Activated T-cell treated with anti-CD3 and anti-CD28 coated beads, Interleukin-2, amount 50 U/mL, for 72 hours (primary cell): ENCODE measurements at places on chromosomes 11 and 22.
A peak's percentile ranks its signal among the peaks of the same experiment; 100 is the strongest.

GRCh38 chr11:72497731-72498130 lies 63.4 kb upstream of the CLPB start:
- no peak overlapping the region for H3K4me3 ChIP-seq
- H3K4me1 ChIP-seq, result peaks cover 7% of the 10 kb centered on the region
- no peak overlapping the region for H3K27ac ChIP-seq

DNA sequence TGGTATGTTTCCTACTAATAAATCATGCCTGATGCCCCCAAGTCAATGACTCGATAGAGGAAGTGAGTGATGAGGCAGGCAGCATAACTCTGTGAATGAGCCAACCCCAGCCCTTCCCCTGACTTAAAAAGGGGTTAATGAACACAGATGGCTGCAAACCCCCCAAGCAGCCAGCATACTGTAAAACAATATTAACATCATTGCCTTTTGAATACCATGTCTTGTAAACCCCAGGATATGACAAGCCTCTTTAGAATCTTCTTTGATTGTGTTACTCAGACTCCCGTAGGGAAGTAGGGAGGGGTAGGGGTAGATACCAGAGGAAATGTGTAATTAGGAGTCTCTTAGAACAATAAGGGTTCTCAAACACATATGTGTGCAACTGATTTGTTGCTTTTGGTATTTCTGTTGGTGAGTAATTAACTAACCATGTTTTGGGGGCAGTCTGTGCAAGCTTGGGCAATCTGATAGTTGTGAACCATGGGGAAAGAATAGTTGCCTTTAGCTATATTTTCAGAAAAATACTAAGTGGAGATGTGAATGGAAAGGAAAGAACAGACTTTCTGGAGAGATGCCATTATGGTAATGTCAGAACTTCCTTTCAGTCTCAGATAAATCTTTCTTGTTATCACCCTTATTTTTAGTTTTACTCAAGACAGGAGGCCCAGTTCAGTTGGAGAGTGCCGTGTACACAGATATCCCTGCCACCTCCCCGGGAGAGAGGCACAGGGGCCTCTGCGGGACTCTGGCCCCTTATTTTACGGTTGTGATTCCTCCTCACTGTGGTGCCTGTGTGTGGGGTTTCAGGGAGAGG lies 701.8 kb downstream of the NTM start:
- H3K27ac ChIP-seq, result no peak overlapping the region
- no peaks in the 10 kb centered on the region for H3K4me1 ChIP-seq
- no peak overlapping the region for H3K4me3 ChIP-seq
- H3K27me3 ChIP-seq, result no peaks in the 10 kb centered on the region
- no peak for DNase-seq
- H3K36me3 ChIP-seq, result peaks cover 4% of the 10 kb centered on the region

GRCh38 chr11:120109531-120109930 lies 28.4 kb downstream of the TRIM29 start:
- no peaks in the 10 kb centered on the region for H3K4me1 ChIP-seq
- peaks cover 14% of the 10 kb centered on the region for H3K27me3 ChIP-seq
- DNase-seq, result no peak
- H3K27ac ChIP-seq, result no peak overlapping the region

GRCh38 chr11:25615069-25615468 lies 716.9 kb upstream of the ANO3 start:
- DNase-seq, result no peak
- H3K4me1 ChIP-seq, result no peaks in the 10 kb centered on the region
- no peak overlapping the region for H3K27ac ChIP-seq
- no peaks in the 10 kb centered on the region for H3K27me3 ChIP-seq

DNA sequence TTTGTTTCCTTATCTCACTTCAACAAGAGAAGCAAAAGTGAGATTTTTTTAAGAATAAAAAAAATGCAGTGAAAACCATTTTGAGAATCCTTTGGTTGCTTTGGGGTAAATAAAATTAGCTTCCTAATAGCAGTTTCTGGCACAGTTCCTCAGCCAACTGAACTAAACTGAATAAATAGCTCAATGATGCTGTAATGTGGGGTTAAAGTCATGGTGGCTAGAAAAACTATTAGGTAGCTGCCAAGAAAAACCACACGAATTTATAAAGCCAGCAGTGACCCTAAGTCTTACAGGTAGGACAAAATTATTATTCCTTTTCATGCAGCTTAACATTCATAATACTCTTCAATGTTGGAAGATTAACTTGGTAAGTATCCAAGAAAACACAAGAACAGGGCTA lies 142.4 kb downstream of the APIP start:
- no peak overlapping the region for H3K4me3 ChIP-seq
- peaks cover 39% of the 10 kb centered on the region for H3K27me3 ChIP-seq
- H3K4me1 ChIP-seq, result no peaks in the 10 kb centered on the region
- no peak for DNase-seq

- no peak overlapping the region for H3K27ac ChIP-seq
- H3K4me1 ChIP-seq, result peaks cover 13% of the 10 kb centered on the region
- H3K27me3 ChIP-seq, result peaks cover 39% of the 10 kb centered on the region
- H3K4me3 ChIP-seq, result peak overlapping the region; percentile 68
- H3K36me3 ChIP-seq, result no peaks in the 10 kb centered on the region
- DNase-seq, result peak; percentile 57
Observed at GRCh38 chr22:39994041-39994565, 651 bp upstream of the FAM83F start.

DNA sequence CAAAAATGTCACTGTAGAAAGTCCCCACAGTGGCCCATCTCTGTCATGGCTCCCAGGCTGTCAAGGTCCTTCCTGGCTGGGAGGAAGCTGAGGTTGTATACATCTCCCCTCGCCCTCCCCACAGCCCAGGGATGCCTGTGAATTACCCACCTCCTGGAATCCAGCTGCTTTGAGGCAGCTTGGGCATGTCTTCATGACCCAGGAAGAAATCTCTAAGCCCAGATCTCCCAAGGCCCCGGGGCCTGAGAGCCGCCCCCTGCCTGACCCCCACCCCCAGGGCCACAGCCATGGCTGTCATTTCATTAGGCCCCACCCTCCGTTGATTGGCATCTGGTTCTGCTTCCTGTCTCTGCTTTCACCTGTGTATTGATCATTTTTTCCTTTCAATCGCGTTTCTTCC lies 207.5 kb downstream of the TBC1D22A start:
- H3K4me3 ChIP-seq, result peak overlapping the region; percentile 15
- peak; percentile 4 for DNase-seq
- H3K27ac ChIP-seq, result peak overlapping the region; percentile 6

GRCh38 chr22:22894740-22895731 lies 7.4 kb downstream of the IGLL5 start:
- H3K4me3 ChIP-seq, result no peak overlapping the region
- H3K36me3 ChIP-seq, result no peaks in the 10 kb centered on the region
- H3K27me3 ChIP-seq, result peaks cover 30% of the 10 kb centered on the region
- DNase-seq, result no peak
- H3K27ac ChIP-seq, result no peak overlapping the region

DNA sequence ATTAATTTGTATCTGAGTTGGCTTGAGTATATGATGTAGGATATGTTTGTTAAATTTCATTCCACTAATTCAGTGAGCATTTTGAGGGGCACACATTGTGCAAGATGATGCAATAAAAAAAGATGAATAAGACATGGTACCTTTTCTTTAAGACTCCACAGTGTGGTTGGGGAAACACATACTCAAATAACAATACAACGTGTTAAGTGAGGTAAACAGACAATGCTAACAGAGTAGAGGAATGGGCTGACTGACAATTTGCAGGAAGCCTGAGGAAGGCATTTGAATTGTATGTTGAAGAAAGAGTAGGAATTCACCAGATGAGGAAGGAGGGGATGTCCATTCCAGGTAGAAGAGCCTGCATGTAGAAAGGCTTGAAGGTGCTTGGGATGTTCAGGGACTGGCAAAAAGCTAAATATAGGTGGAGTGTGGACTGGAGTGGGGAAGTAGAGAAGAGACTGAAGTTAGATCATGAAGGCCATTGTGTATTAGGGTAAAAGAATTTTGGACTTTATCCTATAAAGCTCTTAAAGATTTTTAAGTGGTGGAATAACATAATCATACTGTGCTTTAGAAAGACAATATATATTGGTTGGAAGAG lies 6.8 kb downstream of the RNF169 start:
- peaks cover 25% of the 10 kb centered on the region for H3K4me1 ChIP-seq
- peaks cover 7% of the 10 kb centered on the region for H3K36me3 ChIP-seq
- peak overlapping the region; percentile 44 for H3K4me3 ChIP-seq
- no peak for DNase-seq
- H3K27me3 ChIP-seq, result no peaks in the 10 kb centered on the region

DNA sequence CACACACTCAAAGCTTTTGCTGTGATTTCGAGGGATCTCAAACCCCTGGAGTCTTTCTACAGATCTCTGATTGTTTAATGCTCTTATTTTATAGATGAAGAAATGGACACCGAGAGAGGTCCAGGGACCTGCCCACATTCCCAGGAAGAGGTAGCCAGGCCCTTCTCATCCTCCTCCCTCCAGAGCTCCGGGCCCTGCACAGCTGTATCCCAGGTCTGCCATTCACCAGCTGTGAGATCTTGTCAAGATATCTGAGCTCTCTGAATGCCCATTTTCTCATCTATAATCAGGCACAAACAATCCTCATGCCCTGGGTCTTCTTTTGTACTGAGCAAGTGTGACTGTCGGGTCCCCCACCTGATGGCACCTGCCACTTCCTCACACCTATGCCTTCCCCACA lies 98.2 kb upstream of the ALX4 start:
- H3K27me3 ChIP-seq, result peaks cover 26% of the 10 kb centered on the region
- no peaks in the 10 kb centered on the region for H3K36me3 ChIP-seq
- no peak overlapping the region for H3K27ac ChIP-seq
- no peaks in the 10 kb centered on the region for H3K4me1 ChIP-seq

- H3K4me3 ChIP-seq, result no peak overlapping the region
- no peak for DNase-seq
- no peaks in the 10 kb centered on the region for H3K27me3 ChIP-seq
- no peaks in the 10 kb centered on the region for H3K4me1 ChIP-seq
Observed at GRCh38 chr11:27076121-27076589, 35.5 kb downstream of the BBOX1 start.

GRCh38 chr11:104343578-104343977 lies 179.6 kb upstream of the PDGFD start:
- no peak for DNase-seq
- no peak overlapping the region for H3K4me3 ChIP-seq
- H3K27ac ChIP-seq, result no peak overlapping the region

DNA sequence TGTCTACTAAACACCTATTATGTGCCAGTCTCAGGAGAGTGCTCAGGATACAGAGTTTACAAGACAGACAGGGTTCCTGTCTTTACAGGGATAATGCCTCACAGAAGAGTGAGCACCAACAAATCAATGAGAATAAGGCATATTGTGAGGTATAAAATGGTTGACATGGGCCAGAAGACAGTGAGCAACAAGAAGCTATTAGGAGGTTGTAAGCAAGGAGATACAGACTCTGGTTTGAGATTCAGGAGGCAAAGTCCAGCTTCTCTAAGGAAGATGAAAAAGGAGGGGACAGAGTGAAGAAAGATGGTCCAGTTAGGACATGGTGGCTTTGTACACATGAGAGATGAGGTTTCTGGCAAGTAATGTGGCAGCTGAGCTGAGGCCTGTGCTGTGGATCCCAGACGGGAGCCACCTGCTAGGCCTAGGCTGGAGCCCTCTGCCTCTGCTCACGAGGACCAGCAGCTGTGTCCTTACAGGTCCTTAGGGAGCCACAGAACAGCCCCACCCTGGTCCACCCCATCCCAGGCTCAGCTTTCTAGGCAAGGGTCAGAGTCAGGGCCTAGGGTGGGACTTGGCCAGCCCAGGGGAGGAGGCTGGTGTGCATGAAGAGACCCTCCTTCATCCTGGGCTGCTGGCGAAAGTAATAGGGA lies 110.5 kb downstream of the ZNF280B start:
- DNase-seq, result no peak
- H3K36me3 ChIP-seq, result no peaks in the 10 kb centered on the region
- no peak overlapping the region for H3K4me3 ChIP-seq
- peaks cover 10% of the 10 kb centered on the region for H3K27me3 ChIP-seq
- no peak overlapping the region for H3K27ac ChIP-seq

- H3K36me3 ChIP-seq, result no peaks in the 10 kb centered on the region
- peaks cover 10% of the 10 kb centered on the region for H3K27me3 ChIP-seq
- peaks cover 16% of the 10 kb centered on the region for H3K4me1 ChIP-seq
Observed at GRCh38 chr11:64998141-64998540, 1.4 kb upstream of the BATF2 start.

DNA sequence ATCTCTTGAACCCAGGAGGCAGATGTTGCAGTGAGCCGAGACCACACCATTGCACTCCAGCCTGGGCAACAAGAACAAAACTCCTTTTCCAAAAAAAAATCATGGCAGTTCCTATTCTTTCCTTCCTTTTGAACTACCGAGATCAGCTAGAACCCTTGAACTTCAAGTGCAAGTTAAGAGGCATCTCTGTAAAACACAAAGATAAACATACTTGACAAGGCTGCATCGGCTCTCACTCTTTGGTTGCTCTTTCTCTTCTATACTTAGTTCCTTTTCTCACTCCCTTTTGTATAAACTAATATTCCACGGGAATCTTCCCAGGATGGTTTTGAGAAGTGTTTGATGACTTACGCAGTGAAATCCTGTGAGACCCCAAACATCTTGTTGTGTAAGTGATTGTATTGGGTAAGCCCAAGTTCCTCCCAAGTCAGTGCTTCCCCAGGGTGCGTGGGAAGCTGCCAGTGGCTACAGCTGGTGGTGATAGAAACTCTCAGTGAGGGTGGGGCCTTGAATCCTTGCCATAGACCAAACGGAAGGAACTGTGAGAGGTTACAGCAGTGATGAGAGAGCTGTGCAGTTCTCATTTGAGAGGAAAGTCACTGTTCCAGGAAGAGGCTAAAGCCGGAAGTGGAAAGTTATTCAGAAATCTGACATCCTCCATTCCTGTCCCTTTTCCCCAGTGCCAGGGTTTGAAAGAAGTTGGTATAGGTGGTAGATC lies 24.1 kb upstream of the CDC42EP2 start:
- no peaks in the 10 kb centered on the region for H3K27me3 ChIP-seq
- H3K4me1 ChIP-seq, result no peaks in the 10 kb centered on the region
- H3K4me3 ChIP-seq, result no peak overlapping the region
- peaks cover 14% of the 10 kb centered on the region for H3K36me3 ChIP-seq
- H3K27ac ChIP-seq, result peak overlapping the region; percentile 31

DNA sequence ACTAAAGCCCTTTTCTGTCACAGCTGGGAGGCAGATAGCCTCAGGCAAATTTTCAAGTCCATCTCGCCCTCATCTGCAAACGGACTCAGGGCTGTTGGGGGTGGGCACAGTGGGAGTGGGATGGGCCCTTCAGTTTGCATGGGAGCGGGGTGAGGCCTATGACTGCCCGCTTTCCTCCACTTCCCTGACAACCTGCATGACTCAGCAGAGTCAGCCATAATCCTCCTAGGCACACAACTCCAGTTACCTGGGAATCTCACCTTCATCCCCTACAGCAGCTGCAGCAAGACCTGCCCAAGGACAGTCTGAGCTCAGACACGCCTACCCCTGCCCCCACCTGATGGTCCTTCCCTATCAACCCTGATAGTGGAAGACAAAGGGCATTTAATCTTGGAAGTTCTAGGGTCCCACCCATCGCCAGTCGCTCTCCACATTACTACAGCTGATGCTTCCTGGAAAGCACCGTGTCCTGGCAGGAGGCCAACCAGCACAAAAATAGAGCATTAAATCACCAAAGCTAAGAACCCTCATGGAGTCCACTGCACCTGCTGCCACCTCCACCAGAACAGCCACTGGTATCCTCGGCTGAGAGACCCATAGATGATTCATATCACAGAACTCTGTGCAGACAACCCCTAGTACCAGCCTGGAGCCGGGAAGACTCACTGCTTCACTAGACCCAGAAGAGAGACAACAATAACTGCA lies 319.3 kb downstream of the DCDC1 start:
- no peak for DNase-seq
- no peaks in the 10 kb centered on the region for H3K4me1 ChIP-seq
- no peaks in the 10 kb centered on the region for H3K27me3 ChIP-seq
- no peak overlapping the region for H3K4me3 ChIP-seq
- no peaks in the 10 kb centered on the region for H3K36me3 ChIP-seq
- H3K27ac ChIP-seq, result no peak overlapping the region
